Hippocampal formation (tissue), 2 donors: ENCODE measurements at places on chromosomes 3 and 15.

GRCh38 chr3:128870347-128870746, 9.1 kb upstream of the ACAD9 start:
- DNase-seq: no peak

DNA sequence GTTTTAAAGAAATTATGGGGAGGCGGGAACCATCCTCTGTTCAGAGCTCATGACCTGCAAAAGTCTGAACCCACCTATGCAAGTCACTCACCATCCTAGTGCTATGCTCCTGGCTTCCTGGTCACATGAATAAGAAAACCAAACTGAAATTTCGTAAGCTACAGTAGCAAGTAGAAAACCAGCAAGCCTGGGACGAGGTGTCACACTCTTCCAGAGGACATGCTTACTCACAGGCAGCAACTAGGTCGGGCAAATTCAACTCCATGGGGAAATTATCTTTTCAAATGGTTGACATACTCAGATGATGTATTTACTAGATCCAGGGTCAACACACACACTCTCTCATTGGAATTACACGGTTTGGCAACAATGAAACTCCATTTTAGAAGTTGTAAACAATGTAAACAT, 31.3 kb downstream of the LDHAL6B start:
- no peak for DNase-seq

- DNase-seq: no peak
These were observed 130.1 kb downstream of the PTPRG start for GRCh38 chr3:61691466-61691865.

- DNase-seq: no peak
These were observed 17.1 kb downstream of the HEXA start for GRCh38 chr15:72358650-72359171.

GRCh38 chr15:97425596-97425995, 534.9 kb upstream of the ARRDC4 start:
- DNase-seq: no peak

DNA sequence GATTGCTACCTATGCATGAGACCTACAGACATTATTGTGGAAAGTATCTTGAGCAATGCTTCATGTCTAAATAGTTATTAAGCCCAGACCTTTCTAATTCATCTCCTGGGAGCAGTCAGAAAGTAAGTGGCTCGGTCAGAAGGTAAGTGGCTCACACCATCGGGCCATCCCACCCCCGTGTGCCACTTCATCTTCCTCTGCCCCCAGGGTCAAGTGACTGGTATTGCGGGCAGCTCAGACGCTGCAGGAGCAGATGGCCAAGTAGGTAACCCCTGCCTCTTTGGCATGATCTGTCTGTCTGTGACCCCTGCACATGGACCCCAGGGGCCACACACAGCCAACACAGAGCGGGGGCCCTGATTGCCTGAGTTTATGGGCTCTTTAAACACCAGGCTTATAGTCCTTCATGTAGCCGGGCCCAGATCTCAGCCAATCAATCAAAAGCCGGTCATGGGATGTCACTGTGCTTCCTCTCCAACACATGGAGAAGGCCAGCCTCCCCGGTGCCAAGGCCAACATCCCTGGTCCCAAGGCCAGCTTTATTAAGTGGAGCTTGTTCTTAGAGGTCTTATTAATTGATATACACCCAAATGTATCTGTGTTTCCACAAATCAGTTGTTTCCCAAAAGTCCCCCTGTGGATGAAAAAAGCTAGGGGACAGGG, 42.9 kb downstream of the LARP6 start:
- no peak for DNase-seq

- no peak for DNase-seq
These were observed 77.6 kb downstream of the SSR3 start for GRCh38 chr3:156477323-156477722.

GRCh38 chr3:177646749-177647148, 449.5 kb upstream of the TBL1XR1 start:
- DNase-seq: no peak

- DNase-seq: no peak
These were observed 75.1 kb downstream of the STAC start for GRCh38 chr3:36455406-36455805.

GRCh38 chr15:38190501-38190900, 62.1 kb upstream of the SPRED1 start:
- no peak for DNase-seq

DNA sequence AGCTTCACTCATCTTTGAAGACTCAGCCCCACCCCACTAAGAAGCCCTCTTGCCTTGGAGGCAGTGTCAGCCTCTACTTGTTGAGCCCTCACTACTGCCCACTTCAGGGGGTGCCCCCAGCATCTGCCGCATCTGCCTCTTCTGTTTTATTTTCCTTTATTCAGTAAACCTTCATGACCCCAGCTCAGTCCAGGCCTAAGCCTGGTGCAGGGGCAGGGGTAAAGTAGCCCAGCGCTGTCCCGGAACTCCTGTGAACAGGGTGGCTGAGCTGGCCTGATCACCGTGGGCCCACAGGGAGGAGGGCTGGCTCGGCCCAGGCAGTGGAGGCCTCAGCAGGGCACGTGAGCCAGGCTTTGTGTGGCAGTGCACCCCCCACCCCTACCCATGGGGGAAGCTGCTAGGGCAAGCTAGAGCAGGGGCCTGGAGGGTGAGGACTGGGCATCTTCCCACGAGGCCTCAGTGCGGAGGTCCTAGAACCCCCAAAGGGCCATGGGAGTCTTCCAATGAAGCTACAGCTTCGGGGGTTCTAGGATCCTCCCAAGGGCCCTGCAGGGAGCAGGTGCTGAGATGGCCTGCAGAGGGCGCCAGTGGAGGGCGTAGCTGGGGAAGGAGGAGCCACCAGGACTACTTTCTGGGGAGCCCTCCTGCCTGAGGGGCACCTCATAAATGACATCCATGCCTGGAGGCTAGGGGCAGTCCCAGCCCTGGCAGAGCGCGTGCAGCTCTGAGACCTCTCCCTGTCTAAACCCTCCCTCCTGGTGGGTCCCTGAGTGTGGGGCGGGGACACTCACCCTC, 36.0 kb downstream of the TSPAN3 start:
- no peak for DNase-seq

DNA sequence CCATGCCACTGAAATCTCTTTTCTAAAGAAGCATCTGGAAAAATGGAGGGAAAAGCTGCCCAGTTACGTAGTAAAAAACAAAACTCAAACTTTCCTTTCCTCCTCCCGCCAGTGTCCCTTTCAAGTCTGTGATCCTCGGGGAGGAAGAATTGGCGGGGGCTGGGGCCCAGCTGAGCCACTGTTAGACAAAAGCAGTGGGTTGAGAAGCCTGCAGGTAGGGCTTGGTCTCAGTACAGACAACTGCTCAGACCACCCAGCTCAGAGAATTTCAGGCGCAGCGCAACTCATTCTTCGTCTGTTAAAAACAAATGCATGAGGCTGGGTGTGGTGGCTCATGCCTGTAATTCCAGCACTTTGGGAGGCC, 117.1 kb downstream of the MYLK start:
- DNase-seq: no peak

DNA sequence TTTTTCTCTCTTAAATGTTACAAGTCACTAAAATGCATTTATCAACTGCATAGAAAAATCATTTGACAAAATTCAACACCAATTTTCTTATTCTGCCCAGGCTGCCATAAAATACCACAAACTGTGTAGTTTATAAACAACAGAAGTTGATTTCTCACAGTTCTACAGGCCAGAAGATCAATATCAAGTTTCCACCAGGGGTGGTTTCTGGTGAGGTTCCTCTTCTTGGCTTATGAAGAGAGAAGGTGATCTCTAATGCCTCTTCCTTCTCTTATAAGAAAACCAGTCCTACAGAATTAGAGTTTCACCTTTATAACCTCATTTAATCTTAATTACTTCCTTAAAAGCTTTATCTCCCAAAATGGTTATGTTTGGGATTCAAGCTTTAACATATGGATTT, 10.9 kb upstream of the CD200R1L start:
- no peak for DNase-seq

DNA sequence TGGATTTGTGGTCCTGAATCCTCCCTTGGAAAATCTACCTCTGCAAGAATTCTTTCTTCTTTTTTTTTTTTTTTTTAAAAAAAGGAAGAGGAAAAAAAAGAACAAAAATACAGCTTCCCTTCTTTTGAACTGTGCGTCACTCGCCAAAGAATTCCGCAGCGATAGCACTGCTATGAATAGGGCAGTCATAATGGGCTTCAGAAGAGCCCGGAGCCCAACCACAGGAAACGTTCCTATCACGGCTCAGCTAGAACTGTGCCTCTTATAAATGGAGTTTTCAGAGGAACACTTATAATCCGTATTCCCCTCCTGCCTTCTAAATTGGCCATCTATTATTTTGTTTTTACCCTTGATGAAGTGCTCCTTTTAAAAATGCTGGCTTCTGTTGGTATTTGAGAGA, 227.7 kb downstream of the ADAMTS17 start:
- peak; percentile 79 for DNase-seq

GRCh38 chr3:17955411-17955810, 213.0 kb upstream of the TBC1D5 start:
- no peak for DNase-seq

GRCh38 chr3:188518416-188518815, 364.5 kb downstream of the LPP start:
- DNase-seq: no peak

GRCh38 chr3:156981005-156981404, 154.9 kb downstream of the LEKR1 start:
- DNase-seq: no peak

DNA sequence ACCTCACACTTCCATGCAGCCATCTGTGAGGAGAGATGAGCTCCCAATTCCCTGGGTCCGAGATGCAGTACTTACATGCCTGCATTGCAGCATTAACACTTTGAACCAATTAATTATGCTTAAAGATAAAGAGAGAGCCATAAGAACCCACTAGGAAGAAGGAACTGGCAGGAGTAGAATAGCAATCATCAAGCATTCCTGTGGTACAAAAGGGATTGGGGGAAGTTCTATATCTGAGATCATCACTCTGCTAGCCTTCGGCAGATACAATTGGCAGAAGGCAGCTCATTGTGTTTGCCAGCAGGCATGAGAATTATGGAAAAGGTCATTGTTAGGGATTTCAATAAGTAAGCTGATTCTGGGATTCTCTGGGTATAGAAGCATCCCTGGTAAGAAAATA, 891.4 kb downstream of the NTRK3 start:
- DNase-seq: no peak

DNA sequence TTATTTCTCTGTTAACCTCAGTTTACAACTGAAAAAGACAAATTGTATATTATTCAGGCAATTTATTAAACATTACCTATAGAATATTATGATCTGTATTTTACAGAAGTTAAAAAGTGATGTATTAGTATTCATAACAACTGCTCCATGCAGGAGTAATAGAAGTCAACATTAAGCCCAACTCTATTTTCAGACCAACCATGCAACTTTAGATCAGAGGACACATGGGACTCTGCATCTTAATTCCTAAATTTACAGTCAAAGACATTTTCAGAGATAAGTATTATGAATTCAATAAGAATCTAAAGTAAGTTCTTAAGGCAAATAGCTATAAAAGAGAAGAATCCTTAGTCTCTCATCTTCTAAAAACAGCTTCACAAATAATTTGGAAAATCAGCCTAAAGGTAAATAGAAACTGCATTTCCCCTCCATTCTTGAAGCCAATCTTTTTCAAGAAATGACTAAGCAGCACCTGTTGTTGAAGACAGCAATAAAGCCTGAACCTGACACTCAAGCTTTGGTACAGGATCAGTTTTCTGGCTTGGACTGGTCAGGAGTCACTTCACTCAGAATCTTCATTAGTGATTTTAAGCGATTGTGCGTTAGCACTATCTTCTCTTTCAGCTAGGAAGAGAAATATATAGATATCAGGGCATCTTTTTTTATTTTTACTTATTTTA, 23.0 kb downstream of the OIP5 start:
- no peak for DNase-seq

DNA sequence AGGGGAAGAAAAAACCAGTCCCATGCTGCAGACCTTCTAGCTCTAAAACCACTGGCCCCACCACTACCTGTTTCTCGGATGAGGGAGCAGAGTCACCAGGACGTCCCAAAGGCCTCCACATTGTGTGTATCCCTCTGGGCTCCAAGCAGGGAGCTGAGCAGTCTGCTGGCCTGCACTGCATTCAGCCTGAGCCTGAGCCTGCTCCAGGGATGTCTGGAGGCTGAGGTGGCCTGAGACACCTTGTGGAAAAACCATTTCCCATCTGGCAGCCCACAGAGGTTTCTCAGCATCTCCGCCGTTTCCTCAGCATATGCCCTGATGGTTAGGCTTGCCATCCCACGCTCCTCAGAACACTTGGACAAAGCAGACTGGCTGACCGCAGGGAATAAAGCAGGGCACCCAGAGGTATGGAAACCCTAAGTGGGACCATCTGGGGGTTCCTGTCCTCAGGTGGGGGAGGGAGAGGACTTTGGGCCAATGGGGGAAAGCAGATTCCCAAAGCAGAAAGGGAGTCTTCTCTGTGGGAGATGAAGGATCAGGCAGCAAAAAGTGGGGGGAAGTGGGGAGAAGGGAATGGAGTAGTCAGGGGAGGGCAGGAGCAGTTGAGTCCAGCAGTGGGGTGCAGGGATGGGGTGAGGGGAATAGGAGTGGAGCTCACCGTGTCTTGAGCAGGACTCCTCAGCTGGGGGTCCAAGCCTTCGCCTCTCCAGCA, at the start of gene CILP:
CILP (minus strand) TSS at position 704 of the 712 bp plus-strand sequence. CDS start 1,718 bp downstream, outside the sequence.
- DNase-seq: no peak

- no peak for DNase-seq
These were observed 35.8 kb downstream of the PEAK1 start for GRCh38 chr15:77384086-77384485.

DNA sequence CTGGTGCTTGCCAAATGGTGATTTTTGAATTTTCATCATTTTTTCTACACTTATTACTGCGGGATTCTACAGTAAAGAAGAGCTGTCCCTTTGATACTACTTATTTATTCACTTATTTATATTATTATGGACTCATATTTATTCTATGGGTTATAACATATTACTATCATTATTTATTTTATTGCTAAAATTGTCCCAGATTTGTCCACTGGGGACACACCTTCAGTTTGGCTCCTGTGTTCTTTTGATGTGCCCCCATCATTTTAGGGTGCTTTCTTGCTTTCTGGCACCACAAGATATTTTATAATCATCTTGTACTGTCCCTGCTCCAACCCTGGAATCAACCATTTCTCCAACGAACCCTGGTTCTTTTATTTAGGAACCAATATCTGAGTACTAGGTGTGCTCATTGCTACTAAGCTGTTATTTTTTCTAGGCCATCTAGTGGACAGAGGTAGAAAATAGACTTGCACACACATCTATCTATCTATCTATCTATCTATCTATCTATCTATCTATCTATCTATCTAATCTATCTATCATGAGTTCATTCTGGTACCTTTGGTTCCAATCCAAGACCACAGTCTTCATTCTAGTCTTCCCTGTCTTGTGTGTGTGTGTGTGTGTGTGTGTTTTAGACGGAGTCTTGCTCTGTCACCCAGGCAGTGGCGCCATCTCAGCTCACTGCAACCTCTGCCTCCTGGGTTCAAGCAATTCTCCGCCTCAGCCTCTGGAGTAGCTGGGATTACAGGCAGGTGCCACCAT, 16.0 kb downstream of the SLC22A14 start:
- DNase-seq: no peak
